Suppressor macrophage (primary cell): ENCODE measurements at places on chromosomes 2 and 18.

DNA sequence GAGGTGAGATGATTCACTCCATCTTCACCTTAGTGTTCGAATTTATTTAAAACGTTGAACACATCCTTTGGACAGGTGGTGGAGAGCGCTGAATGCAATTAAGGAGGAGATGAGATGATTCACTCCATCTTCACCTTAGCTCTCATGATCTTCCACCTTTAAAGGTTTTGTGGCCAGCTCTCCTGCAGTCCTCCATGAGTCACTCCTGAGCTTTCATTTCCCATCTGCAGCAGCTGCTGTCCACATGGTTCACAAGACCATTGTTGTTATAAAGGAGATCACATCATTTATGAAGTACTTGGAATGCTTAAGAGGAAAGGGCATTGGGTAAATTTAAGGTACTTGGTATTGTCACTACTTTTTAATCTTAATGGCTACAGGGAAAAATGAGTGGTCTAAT is 298.5 kb downstream of the PAX3 start:
- no peak for DNase-seq

DNA sequence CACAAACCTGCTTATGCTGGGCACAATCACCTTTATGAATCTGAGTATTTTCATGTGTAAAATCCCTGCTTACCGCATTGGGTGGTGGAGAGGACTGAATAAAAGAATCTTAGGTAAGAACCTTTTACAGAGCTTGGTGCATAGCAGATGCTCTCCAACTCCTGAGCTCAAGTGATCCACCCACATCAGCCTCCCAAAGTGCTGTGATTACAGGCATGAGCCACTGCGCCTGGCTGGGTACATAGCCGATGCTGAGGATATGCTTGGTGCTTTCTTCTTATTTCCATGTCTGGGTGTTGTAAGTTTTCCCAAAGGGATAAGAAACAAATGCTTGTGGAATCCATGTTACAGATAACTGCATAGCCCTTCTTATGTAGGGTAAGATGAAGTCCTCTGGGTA is 244.3 kb upstream of the PXDN start:
- no peak for DNase-seq

DNA sequence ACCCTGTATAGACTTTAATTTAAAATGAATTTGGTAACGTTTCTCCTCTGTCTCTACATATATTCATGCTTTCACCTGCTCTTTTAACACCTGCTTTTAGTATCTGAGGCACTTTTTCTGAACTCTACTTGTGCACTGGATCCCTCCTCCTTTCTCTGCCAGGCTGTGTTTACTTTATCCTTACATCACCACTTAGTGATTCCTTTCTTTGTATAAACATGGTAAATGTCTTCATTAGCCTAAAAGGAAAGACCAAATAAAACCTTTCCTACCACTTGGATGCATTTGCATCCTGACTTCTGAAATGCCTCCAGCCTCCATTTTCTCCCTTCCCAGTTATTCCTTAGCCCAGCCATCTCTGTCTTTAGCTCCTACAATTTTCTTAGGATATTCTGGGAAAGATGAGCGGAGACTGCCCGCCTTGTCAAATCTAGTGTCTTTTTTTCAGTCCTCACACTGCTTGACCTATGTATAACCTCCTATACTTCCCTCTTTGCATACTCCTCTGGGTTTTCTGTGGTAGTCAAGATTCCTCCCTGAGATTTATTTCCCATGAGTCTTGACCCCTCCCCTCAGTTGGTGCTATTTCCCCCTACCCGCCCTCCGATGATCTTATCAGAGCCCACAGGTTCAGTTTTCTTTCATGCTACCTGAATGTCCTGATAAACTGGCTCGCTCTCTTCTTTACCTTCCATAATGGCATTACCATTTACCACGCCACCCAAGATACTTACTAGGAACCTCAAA is 44.8 kb downstream of the REL start:
- DNase-seq: peak; percentile 59

GRCh38 chr2:197711578-197711977 is 6.4 kb downstream of the MARS2 start:
- DNase-seq: no peak

- DNase-seq: peak; percentile 37
These were observed at the start of gene CACNB4 for GRCh38 chr2:152098496-152099366. Gene CACNB4, minus strand, starts transcription at chr2:152099044.

DNA sequence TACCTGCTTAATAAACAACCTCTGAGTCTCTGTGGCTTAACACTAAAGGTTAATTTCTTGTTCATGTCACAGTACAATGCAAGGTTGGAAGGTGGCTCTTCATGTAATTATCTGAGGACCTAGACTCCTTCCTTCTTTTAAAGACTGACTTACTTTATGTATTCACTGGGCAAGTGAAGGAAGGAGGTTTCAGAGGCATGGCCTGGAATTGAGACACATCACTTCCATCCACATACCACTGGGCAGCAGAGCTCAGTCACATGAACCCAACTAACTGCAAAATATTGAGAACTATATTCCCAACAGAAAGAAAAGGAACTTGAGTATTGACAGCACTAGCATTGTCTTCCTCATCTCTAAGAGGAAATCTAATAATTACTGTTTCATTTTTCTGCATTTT is 57.5 kb upstream of the FN1 start:
- peak; percentile 82 for DNase-seq

DNA sequence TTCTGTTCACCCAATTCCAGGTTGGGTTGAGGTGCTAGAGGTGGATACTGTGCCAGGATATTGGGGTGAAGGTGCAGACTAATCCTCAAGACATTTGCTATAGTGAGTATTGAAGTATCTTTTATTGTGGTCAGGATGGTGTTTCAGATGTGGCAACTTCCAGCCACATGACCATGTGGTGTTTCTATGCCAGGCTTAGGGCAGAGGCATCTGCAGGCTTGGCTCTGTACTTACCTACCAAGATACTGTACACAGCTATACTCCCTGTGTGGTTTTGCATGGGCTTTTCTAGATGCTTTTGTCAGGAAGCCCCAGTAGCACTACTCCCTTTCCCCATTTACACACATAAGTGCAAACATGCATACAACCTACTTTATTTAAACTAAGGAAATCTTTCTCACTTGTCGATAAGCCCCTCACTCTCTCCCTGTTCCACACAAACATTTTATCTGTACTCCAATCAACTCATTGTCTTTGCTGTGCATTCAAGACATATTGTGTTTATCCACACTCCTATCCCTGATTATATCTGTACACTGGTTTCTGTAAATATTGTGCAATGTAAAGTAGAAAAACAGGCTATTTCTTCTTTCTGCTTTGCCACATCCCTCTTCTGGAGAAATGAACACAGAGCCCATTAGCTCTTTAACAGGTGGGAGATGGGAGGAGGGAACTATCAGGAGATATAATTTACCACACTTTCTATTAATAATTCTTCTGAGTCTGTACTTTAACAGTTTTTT is 12.3 kb downstream of the ARL6IP6 start:
- DNase-seq: peak; percentile 11

- DNase-seq: no peak
These were observed 524 bp upstream of the FEV start for GRCh38 chr2:218985325-218986091.

GRCh38 chr2:102473020-102473419 is at the start of gene SLC9A4:
Gene SLC9A4, plus strand, starts transcription at chr2:102473226. Its CDS starts 534 bp downstream, at chr2:102473760.
- DNase-seq: peak; percentile 50
